ENCODE measurements at places on chromosomes 2 and 18. TPM values are rescaled to one million over a fixed set of nuclear protein-coding genes. Genes with fewer than 3 reads are reported as not detected.

- DNase-seq = no peak
- no peaks in the 10 kb centered on the region for H3K36me3 ChIP-seq
- no peak overlapping the region for H3K27ac ChIP-seq
- no peaks in the 10 kb centered on the region for H3K4me1 ChIP-seq
- H3K4me3 ChIP-seq = no peak overlapping the region
Observed at GRCh38 chr18:47420130-47420529, 168.7 kb upstream of the SKOR2 start.

DNA sequence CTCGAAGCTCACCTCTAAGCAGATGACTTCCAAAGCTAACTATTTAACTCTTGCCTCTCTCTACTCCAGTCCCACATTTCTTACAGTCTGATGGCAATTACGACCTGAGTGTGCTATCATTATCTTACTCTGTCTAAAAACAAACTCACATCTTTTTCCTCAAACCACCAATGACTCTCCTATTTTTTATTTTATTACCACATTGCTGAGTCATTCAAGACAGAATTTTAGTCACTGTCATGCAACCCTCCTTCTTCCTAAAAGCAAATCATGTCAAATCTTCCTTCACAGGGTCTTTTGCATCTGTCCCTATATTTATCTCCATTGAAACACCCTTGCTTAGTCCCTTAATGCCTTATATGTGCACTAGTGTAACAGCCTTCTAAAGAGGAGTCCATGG is 34.6 kb upstream of the C2orf15 start:
- no peaks in the 10 kb centered on the region for H3K36me3 ChIP-seq
- no peaks in the 10 kb centered on the region for H3K4me1 ChIP-seq
- H3K27ac ChIP-seq = no peak overlapping the region
- H3K4me3 ChIP-seq = no peak overlapping the region
- no peak for DNase-seq
- H3K27me3 ChIP-seq = no peaks in the 10 kb centered on the region

GRCh38 chr2:196696423-196697079 is 57.0 kb downstream of the CCDC150 start:
- no peaks in the 10 kb centered on the region for H3K27me3 ChIP-seq
- DNase-seq = peak; percentile 13
- H3K4me1 ChIP-seq = no peaks in the 10 kb centered on the region
- no peak overlapping the region for H3K27ac ChIP-seq
- no peaks in the 10 kb centered on the region for H3K36me3 ChIP-seq

DNA sequence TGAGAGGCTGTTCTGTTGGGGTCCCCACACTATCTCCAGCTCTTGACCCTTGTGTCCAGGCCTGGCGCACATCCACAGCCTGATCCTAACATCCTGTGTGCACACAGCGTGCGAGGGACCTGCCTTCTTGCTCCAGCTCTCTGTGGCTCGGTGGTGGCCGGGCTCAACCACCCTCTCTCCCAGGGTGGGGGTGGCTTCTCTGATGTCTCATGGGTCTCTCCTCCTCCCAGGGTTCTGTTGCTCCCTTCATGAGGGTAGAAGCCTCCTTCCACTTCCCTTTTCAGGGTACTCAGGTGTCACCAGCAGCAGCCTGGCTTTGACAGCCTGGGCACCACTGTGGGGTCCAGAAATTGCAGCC is 196.9 kb upstream of the RAB6C start:
- no peak for DNase-seq
- no peak overlapping the region for H3K27ac ChIP-seq
- H3K36me3 ChIP-seq = no peaks in the 10 kb centered on the region

- no peaks in the 10 kb centered on the region for H3K36me3 ChIP-seq
- H3K27me3 ChIP-seq = no peaks in the 10 kb centered on the region
- H3K27ac ChIP-seq = no peak overlapping the region
- DNase-seq = no peak
Observed at GRCh38 chr2:17591846-17592245, 51.4 kb downstream of the VSNL1 start.

GRCh38 chr2:113028112-113028511 is 22.9 kb downstream of the IL36A start:
- no peak overlapping the region for H3K4me3 ChIP-seq
- H3K27ac ChIP-seq = no peak overlapping the region
- no peaks in the 10 kb centered on the region for H3K36me3 ChIP-seq
- H3K27me3 ChIP-seq = peaks cover 2% of the 10 kb centered on the region

RNU2-63P gene
- not detected for total RNA-seq

- DNase-seq = no peak
- H3K27me3 ChIP-seq = no peaks in the 10 kb centered on the region
- H3K4me3 ChIP-seq = no peak overlapping the region
Observed at GRCh38 chr2:72757177-72757775, 68.6 kb downstream of the EXOC6B start.

DNA sequence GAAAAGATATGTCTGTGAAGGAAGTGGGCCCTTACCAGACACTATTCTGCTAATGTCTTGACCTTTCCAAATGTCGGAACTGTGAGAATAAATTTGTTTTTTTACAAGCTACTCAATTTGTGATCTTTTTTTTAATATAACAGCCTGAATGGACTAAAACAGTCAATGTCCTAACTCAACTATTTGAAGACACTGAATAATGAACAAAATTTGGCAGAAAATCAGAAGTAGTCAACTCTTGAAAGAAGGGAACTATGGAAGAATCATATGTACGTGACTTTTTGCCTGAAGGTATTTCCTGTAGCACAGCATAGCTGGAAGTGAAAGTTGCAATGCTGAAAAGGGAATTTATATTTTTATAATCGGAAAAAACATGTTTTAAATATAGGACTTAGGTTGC is 351.8 kb upstream of the TFPI start:
- DNase-seq = no peak
- H3K4me1 ChIP-seq = no peaks in the 10 kb centered on the region
- H3K36me3 ChIP-seq = no peaks in the 10 kb centered on the region
- H3K4me3 ChIP-seq = no peak overlapping the region
- H3K27ac ChIP-seq = no peak overlapping the region

SCN9A gene
- total RNA-seq = 0.34 TPM

- H3K27me3 ChIP-seq = no peaks in the 10 kb centered on the region
- no peak for DNase-seq
- H3K4me3 ChIP-seq = no peak overlapping the region
- H3K27ac ChIP-seq = no peak overlapping the region
- no peaks in the 10 kb centered on the region for H3K36me3 ChIP-seq
Observed at GRCh38 chr2:121591199-121591598, 58.1 kb downstream of the CLASP1 start.

- no peak for DNase-seq
- no peaks in the 10 kb centered on the region for H3K4me1 ChIP-seq
- no peaks in the 10 kb centered on the region for H3K27me3 ChIP-seq
- H3K27ac ChIP-seq = no peak overlapping the region
- no peaks in the 10 kb centered on the region for H3K36me3 ChIP-seq
- no peak overlapping the region for H3K4me3 ChIP-seq
Observed at GRCh38 chr2:206836722-206837121, 71.3 kb downstream of the FASTKD2 start.

GRCh38 chr2:73933194-73933593 is 6.5 kb downstream of the DGUOK start:
- no peaks in the 10 kb centered on the region for H3K27me3 ChIP-seq
- no peaks in the 10 kb centered on the region for H3K36me3 ChIP-seq
- no peak for DNase-seq
- no peak overlapping the region for H3K27ac ChIP-seq
- H3K4me1 ChIP-seq = peaks cover 18% of the 10 kb centered on the region
- H3K4me3 ChIP-seq = no peak overlapping the region

- no peak for DNase-seq
- H3K27ac ChIP-seq = no peak overlapping the region
- no peaks in the 10 kb centered on the region for H3K27me3 ChIP-seq
- H3K36me3 ChIP-seq = peaks cover 89% of the 10 kb centered on the region
Observed at GRCh38 chr2:238039985-238040384, 20.8 kb upstream of the SCLY start.

DNA sequence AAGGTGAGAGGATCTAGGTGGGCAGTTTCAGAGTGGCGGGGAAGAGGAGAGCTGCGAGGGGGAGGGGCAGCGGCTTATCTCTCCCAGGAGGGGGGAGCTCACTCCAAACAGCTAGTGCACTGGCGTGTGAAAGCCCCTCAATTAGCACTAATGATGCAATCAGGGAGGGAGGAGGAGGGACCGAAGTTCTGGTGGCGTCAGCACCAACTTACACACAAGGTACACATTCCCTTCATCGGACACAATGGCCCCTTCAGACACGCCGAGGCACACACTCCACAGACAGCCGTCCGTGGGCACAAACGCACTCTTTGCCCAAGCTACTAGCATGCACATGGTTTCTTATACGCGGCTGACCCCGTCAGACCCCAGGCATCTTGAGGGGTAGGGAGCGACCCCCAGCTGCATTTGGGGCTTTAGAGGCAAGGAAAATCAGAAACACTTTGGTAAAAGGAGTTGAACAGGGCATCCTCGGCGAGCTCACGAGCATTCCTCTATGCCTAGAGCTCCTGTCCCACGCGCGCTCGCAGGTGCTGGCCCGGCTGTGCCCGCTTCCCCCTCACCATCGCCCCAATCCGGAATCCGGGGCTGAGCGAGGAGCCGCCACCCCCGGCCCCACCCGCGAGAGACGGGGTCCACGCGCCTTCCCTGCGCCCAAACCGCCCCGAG is 868 bp upstream of the PKDCC start:
- H3K27ac ChIP-seq = peak overlapping the region; percentile 87
- no peak for DNase-seq
- H3K36me3 ChIP-seq = no peaks in the 10 kb centered on the region
- peak overlapping the region; percentile 90 for H3K4me3 ChIP-seq
- no peaks in the 10 kb centered on the region for H3K27me3 ChIP-seq

GRCh38 chr2:195181059-195181705 is 475.8 kb upstream of the SLC39A10 start:
- no peak for DNase-seq
- H3K27ac ChIP-seq = no peak overlapping the region
- no peaks in the 10 kb centered on the region for H3K4me1 ChIP-seq
- H3K27me3 ChIP-seq = no peaks in the 10 kb centered on the region
- no peaks in the 10 kb centered on the region for H3K36me3 ChIP-seq

GRCh38 chr2:148979164-148979918 is 59.2 kb upstream of the LYPD6B start:
- no peak for DNase-seq
- no peaks in the 10 kb centered on the region for H3K36me3 ChIP-seq
- H3K27me3 ChIP-seq = no peaks in the 10 kb centered on the region
- H3K27ac ChIP-seq = no peak overlapping the region

DNA sequence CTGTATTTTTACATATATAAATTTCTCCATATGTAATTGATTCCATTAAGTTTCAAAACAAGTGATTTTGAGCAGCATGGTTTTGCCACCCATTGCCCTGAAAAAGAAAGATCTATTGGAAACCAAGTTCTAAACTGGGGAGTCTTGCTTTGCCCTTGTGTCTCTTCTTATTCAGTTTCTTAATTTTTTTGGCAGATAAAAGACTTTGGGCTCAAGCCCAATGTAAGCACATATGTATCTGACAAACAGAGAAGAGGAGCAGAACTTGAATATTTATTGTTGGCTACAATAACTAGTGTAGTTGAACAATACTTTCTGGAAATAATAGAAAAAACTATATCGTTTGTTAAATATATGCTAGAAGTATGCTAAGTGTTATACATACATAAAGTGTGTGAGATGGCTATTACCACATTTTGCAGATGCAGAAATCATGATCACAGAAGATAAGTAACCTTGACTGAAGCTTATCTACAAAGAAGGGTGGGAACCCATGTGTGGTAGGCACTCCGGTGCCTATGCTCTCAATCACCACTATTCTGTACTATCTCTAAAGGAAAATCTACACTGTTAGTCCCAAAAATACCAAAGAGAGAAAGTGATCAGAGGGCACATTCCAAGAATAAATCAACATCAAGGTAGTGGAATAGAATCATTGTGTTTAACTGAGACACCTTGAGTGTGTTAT is 109.1 kb downstream of the PLA2R1 start:
- H3K4me3 ChIP-seq = no peak overlapping the region
- no peaks in the 10 kb centered on the region for H3K27me3 ChIP-seq
- no peak overlapping the region for H3K27ac ChIP-seq
- no peaks in the 10 kb centered on the region for H3K36me3 ChIP-seq
- H3K4me1 ChIP-seq = no peaks in the 10 kb centered on the region
- DNase-seq = no peak

NMUR1 gene
- total RNA-seq = not detected

ZEB2 gene
- total RNA-seq = 45.3 TPM

DNA sequence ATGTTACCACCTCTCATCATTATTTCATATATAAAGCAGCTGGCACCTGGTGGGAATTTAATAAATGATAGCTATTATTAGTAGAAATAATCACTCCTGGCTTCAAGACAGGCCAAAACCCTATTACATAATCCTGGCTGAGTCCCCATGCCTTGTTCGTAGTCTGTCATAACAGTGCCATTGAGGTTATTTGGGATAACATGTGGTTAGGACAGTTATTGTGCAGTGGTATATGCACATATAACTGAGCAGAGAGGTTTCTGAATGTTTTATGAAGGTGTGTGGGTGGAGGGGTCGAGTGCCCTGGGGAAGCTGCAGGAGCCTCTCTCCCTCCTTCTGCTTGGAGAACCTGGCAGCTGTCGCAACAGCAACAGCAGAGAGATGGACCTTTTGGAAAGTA is 162.4 kb upstream of the NABP1 start:
- H3K27me3 ChIP-seq = no peaks in the 10 kb centered on the region
- no peak overlapping the region for H3K27ac ChIP-seq
- H3K4me3 ChIP-seq = no peak overlapping the region
- H3K4me1 ChIP-seq = no peaks in the 10 kb centered on the region
- DNase-seq = no peak

- H3K36me3 ChIP-seq = no peaks in the 10 kb centered on the region
- H3K4me1 ChIP-seq = peaks cover 4% of the 10 kb centered on the region
- no peak overlapping the region for H3K4me3 ChIP-seq
- no peaks in the 10 kb centered on the region for H3K27me3 ChIP-seq
- H3K27ac ChIP-seq = no peak overlapping the region
Observed at GRCh38 chr2:44570271-44570670, 208.5 kb downstream of the CAMKMT start.

PROC gene
- total RNA-seq = not detected

- H3K27ac ChIP-seq = no peak overlapping the region
- DNase-seq = no peak
- no peaks in the 10 kb centered on the region for H3K36me3 ChIP-seq
- H3K4me3 ChIP-seq = no peak overlapping the region
- H3K4me1 ChIP-seq = peaks cover 20% of the 10 kb centered on the region
Observed at GRCh38 chr2:189543367-189543766, 37.2 kb downstream of the SLC40A1 start.

LRRC30 gene
- total RNA-seq = 1.5 TPM

RFTN2 gene
- 5.4 TPM for total RNA-seq

DNA sequence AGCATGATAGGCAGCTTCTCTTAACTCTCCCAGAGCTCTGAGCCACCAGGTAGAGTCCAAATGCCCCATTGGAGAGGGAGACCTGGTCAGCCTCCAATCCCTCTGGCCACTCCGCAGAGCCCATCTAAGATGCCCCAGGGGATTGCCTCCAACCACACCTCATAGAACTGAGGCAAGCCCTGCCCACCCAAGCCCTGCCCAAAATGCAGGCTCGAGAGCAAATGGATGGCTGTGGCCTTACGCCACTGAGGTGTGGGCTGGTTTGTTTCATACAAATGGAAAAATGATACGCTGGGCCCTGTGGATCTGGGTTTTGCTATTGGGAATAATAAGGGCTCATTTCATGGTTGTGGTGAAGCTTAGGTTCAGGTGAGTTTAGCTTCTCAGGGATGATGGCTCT is 3.0 kb upstream of the TFCP2L1 start:
- H3K27ac ChIP-seq = no peak overlapping the region
- H3K4me3 ChIP-seq = no peak overlapping the region
- no peaks in the 10 kb centered on the region for H3K36me3 ChIP-seq
- no peaks in the 10 kb centered on the region for H3K27me3 ChIP-seq
- DNase-seq = no peak

HOXD13 gene
- not detected for total RNA-seq
